ENCODE measurements at places on chromosomes 2 and 18.

DNA sequence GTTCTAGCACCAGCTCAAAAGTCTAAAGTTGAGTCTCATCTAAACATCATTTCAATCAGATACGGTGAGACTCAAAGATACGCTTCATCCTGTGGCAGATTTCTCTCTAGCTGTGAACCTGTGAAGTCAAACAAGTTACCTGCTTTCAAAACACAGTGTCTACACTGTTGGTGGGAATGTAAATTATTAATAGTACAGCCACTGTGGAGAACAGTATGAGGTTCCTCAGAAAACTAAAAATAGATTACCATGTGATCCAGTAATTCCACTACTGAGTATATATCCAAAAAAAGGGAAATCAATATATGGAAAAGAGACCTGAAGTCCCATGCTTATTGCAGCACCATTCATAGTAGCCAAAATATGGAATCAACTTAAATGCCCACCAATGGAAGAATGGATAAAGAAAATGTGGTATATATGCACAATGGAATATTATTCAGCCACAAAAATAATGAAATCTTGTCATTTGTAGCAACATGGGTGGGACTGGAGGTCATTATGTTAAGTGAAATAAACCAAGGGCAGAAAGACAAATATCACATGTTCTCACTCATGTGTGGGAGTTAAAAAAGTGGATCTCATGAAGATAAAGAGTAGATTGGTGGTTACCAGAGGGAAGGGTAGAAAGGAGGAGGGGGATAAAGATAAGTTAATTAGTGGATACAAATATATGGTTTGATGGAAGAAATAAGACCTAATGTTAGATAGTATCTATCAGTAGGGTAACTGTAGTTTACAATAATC is 11.7 kb downstream of the UBR3 start:
- DNase-seq, result no peak

- no peak for DNase-seq
Observed at GRCh38 chr2:236826606-236827156, 257.1 kb downstream of the ACKR3 start.

DNA sequence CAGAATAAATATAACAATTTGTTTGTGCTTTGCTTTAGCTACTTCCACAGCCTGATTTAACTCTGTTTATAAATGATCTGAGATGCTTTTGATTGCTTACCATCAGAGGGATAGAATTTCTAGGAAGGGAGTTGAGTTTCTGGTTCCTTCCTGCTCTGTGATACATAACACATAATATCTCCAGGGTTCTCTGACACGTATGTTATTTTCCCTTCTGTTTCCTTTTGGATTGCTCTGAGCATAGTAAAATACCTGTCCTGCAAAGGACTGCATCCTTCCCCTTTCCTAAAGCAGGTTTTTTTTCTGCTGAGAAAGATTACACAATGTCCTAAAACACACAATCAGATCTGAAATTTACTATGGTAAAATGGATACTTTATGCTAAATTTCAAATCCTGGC is 76.1 kb downstream of the CABYR start:
- DNase-seq, result no peak

DNA sequence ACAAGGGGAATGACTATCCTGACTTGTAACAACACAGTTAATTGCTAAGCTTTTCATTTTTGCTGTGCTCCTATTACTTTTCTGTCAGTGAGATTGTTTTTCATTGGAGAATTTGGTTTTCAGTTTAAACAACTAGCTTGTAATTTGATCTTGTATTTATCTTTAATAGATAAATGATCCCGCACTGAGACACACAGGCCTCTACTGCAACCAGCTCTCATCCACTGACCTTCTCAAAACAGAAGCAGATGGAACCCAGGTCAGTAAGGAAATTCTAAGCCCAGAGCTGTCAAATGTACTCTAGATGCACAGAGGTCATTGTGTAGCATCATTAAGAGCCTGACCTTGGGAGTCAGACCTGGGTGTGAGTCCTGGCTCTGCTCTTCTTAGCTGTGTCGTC is 30.7 kb downstream of the PTRHD1 start:
- no peak for DNase-seq

All from islet precursor cell (in vitro differentiated cells).